ENCODE measurements at places on chromosomes 16 and 17.

DNA sequence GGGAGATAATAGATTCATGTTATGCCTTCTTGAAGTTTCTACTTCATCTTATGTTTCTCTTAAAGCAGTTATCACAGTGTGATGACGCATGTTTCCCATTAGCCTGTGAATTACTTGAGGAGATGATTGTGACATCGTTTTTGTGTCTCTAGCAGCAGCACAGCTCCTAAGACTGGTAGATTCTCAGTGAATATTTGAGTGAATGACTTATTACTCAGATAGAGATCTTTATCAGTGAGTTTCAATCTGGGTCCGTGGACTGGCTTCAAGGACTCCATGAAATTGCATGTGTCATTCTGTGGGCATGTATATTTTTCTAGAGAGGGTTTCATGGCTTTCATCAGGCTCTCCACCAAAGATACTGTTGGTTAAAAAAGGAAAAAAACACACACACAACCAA, 29.9 kb downstream of the YPEL2 start:
- no peak for DNase-seq

GRCh38 chr16:11585460-11586377, 1.0 kb downstream of the LITAF start:
- DNase-seq, result no peak

- no peak for DNase-seq
Measured at GRCh38 chr17:80779961-80780380, 211.7 kb upstream of the CHMP6 start.

DNA sequence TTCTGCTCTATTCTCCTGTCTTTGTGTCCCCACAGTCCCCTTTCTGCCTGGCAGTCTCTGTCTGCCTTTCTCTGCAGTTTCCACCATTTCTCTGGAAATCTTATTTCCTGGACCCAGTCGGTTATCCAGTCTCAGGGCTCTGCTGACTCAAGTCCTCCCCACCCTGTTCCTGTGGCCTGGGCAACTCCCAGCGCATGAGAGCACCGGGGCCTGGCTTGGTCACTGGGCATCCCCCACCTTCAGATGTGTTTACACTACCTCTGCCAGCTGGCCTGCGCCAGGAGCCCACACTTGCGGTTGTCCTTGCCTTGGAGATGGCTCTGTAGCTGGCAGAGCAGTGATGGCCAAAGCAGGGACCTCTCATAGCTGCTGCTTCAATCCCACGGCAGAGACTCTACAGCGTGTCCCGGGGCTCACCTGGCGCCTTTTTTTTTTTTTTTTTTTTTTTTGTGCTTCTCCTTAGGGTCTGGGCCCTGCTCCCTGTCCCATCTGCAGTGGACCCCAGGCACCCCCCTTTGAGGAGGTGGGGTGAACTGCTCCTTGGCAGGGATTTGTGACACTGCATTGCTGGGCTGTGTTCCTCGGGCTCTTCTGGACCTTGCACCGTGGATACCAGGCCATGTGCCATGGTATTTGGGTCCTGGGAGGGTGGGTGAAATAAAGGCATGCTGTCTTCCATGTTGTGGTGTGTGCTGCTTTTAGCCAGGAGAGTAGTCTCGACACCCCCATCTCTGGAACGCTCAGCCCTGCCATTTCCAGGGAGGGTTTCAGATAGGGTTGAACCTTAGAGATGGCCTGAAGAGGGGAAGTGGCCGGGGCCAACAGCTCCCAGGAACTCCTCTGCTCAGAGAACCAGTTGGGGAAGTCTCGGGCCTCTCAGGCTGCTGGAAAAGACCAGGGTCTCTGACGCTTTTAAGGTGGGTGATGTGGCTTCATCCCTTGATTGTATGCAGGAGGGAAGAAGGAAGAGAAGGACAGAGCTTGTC, 17.5 kb downstream of the GUCY2D start:
- no peak for DNase-seq

GRCh38 chr16:72884037-72884436, 163.9 kb downstream of the ZFHX3 start:
- no peak for DNase-seq

DNA sequence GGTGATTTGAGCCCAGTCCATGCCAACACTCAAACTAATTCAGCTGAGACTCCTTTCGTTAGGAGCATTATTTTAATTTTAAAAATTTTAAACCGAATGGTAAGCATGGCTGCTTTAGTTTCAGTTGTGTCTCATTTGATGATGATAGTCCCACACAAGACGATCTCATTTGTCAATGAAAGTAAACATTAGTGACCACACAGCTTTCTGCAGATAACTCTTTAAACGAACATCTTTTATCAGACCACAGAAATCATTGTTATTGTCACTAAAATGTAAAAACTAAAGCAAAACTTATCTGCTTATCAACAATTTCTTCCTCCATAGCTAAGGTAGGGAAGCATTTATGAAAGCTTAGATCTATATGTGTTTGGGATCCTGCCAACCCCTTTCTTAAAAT, 382.2 kb downstream of the ZFHX3 start:
- DNase-seq, result no peak

DNA sequence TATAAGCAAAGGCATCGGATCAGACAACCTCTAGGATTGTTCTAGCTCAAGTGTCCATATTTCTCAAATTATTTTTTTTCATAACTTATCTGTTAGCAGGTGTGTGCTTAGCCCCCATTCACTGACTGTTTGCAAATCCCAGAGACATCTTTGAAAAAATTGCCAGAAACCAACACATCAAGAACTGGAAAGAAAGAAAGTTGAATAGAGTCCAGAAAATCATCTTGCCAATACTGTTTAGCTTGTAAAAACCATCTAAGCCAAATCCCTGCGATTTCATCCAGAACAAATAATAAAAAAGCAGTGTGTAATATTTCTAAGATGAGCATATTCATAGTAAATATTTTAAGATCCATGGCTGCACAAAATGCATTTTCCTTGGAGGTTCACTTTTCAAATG, 64.5 kb downstream of the WSCD1 start:
- DNase-seq, result no peak

- no peak for DNase-seq
Measured at GRCh38 chr16:88839745-88840599, 16.8 kb downstream of the GALNS start.

DNA sequence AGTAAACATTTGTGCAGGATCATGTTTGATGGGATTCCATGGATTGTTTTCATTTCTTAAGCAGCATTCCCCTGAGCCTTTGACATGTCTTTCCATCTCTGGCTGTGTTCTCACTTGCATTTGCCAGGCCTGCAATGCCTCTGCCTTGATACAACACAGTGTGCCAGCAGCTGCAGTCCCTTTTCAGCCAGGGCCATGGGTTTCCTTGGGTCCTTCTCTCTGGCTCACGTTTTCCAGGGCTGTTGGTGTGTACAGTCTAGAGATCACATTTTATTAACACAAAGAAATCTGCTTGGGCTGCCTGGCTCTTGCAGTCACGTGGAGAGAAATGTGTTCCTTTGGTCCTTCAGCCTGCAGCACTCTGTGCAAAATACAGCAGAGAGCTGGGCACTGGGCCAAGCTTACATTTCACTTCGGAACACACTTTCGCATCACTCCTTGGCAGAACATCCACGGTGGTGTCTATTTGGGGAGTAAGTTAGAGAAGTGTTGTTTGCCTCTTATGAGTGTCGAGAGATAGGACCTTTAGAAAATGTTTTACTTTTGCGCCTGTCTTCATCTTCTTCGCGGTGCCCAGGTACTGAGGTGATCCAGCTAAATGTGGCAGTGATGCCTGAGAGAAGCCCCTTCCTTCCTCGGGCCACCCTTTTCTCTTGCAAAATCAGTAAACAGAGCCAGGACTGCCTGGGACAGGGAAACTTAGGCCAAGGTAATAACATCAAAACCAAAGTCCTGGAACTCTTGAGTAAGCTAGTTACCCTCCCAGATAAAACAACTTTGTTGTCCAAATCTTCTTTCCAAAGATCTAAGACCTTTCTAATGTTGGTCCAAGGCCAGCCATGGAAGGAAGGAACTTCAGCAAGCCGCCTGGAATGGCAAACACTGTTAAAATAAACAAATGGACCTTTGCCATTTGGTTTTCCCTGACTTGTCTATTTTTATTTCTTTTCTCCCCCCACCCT, 20.9 kb downstream of the HLF start:
- DNase-seq, result no peak

- DNase-seq, result no peak
Measured at GRCh38 chr17:45291171-45291805, 25.5 kb downstream of the MAP3K14 start.

GRCh38 chr17:10316801-10317542, 55.8 kb downstream of the MYH13 start:
- no peak for DNase-seq

- no peak for DNase-seq
Measured at GRCh38 chr16:56984639-56985038, 4.7 kb upstream of the NLRC5 start.

- DNase-seq, result peak; percentile 79
Measured at GRCh38 chr16:1678500-1679098, 520 bp downstream of the JPT2 start.

- peak; percentile 63 for DNase-seq
Measured at GRCh38 chr17:59361916-59362810, 30.7 kb downstream of the YPEL2 start.

GRCh38 chr16:85554889-85555718, 58.0 kb upstream of the GSE1 start:
- peak; percentile 34 for DNase-seq

DNA sequence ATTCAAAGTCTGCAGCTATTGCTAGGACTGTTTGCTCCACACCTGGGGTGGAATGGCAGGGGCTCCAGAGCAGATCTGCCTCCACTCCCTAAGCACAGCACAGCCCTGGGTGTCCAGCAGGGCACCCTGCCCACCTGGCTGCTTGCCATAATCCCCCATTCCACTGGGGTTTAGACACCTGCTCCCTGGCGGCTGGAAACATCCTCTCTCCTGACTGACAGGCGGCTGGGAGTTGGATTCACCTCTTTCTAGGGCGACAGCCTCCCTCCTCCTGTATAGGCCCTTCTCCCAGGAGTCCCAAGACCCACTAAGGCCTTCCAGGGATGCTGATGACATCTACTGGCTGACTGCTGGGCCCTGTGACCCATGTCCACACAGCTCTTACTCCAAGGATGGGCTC, 18.0 kb downstream of the HDAC5 start:
- DNase-seq, result no peak

DNA sequence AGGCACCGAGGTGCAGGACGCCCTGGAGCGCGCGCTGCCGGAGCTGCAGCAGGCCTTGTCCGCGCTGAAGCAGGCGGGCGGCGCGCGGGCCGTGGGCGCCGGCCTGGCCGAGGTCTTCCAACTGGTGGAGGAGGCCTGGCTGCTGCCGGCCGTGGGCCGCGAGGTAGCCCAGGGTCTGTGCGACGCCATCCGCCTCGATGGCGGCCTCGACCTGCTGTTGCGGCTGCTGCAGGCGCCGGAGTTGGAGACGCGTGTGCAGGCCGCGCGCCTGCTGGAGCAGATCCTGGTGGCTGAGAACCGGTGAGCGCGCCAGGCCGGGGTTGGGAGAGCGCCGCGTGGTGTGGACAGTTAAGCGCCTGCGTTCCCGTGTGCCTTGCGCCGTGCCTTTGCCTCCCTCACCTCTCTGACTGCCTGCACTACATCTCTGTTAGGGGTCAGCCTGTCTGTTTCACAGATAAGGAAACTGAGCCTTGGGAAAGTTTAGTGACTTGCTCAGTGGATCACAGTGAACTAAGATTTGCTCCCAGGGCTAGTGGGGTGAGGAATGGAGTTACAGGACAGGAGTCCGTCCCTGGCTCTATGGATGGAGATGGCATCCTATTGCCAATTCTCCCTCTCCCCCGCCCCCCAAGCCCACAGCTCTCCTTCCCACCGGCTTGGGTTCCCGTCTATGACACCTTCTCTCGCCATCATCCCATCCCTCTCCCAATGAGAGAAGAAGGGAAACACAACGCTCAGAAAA, 880 bp downstream of the SARM1 start:
- DNase-seq, result peak; percentile 25

GRCh38 chr16:23371368-23371767, 69.3 kb downstream of the SCNN1B start:
- no peak for DNase-seq

DNA sequence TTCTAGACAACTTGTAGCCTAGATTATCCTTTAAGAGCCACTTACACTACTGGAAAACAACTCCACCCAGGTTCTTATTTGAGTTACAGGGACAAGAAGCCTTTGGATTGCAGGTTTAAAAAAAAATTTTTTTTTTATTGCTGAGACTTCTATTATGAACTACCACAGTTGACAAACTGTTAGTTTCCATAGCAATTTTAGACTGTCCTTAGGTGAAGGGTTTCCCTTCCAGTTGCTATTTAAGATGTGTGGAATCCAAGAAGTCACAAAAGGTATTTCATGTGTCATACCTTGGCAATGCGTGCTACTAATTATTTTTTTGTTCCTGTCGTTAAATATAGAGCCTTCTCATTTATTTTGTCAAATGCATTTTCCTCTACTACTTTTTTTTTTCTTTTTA, 253.2 kb downstream of the PRKCA start:
- no peak for DNase-seq

GRCh38 chr16:85635545-85636140, 22.5 kb downstream of the GSE1 start:
- DNase-seq, result no peak

GRCh38 chr17:205817-206216, 24.4 kb upstream of the DOC2B start:
- DNase-seq, result no peak

- no peak for DNase-seq
Measured at GRCh38 chr17:75816693-75817092, 27.5 kb downstream of the UNC13D start.

GRCh38 chr17:13490906-13491482, 110.7 kb downstream of the HS3ST3A1 start:
- no peak for DNase-seq

DNA sequence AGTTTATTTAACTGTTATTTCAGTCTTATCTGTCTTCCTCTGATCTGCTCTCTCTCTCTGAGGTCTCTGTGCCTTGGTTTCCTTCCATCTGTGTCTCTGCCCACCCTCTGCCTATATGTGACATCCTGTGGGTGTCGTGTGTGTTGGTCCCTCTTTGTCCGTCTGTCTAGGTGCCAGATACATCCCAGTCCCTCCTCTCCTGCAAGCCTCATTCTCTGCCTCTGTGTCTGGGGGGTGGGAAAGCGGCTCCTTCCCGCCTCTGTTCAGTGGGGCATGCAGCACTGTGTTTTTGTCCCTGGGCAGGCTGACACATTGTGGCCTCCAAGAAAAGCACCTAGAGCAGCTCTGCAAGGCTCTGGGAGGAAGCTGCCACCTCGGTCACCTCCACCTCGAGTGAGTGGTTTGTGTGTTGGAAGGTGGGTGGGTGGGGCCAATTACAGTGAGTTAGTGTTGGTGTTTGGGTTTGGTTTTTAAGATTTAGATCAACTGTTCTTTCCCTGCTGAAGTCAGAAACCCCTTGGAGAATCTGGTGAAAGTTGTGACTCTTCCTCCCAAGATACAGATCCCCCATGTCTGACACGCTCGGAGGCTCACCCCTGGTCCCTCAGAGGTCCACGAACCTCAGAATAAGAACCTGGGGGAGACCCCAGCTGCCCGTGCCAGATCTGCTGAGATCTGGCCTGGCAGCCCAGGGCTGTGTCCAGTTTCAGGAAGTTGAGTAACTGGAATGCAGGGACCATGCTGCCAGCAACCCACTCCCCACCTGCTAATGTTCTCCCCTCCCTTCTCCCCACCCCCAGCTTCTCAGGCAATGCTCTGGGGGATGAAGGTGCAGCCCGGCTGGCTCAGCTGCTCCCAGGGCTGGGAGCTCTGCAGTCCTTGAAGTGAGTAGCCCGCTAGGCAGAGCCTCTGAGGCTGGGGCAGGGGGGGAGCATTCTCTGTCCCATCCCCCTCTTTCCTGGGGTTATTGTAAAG, 50.9 kb upstream of the CPNE2 start:
- DNase-seq, result peak; percentile 78
